ENCODE measurements at places on chromosomes 7 and 10.

GRCh38 chr10:15420858-15421257, 49.8 kb upstream of the FAM171A1 start:
- DNase-seq, result no peak

- DNase-seq, result no peak
These were observed 31.8 kb downstream of the GPRIN2 start for GRCh38 chr10:46524472-46525176.

DNA sequence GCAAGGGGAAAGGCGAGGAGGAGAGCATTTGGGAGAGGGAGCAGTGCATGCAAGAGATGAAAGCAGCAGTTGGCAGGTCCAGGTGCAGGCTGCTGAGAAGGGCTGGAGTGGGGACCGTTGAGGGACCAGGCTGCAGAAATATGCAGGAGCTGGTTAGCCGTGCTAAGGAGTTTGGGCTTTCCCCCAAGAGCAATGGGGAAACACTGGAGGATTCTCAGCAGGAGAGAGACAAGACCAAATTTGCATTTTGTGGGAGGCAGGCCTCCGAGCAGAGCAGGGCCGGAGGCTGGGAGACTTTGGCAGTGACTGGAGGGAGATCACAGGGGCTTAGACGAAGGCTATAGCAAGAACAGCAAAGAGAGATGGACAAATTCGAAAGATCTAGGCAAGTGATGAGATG, 11.8 kb downstream of the BTBD16 start:
- no peak for DNase-seq

- no peak for DNase-seq
These were observed 18.8 kb upstream of the VWA2 start for GRCh38 chr10:114220281-114220680.

GRCh38 chr7:15891151-15891881, 204.8 kb upstream of the MEOX2 start:
- no peak for DNase-seq

GRCh38 chr10:62021128-62021665, 119.7 kb downstream of the ARID5B start:
- no peak for DNase-seq

GRCh38 chr7:92742186-92742585, 94.2 kb downstream of the CDK6 start:
- DNase-seq, result no peak

DNA sequence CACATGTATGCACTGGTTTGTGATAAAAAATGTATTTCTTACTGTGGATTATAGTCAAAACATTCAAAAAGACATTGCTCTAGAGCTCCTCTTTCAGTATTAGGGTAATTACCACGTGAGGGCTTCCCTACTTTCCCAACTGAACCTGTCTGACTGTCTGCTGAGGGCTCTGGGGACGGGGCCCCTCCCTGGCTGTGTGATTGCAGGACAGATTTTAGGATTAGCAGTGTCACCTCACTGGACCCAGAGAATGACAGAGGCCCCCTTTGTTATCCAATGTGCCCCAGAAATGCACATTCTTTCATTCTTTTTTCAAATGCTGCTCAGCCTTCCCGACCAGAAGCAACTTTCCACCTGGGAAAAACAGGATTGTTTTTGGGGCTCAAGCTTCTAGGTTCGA, 43.6 kb upstream of the MXI1 start:
- DNase-seq, result no peak

- no peak for DNase-seq
These were observed 325.5 kb downstream of the GRID1 start for GRCh38 chr10:86041116-86041515.

GRCh38 chr7:18518555-18518954, 23.0 kb downstream of the HDAC9 start:
- DNase-seq, result no peak

GRCh38 chr10:634256-634655, 55.2 kb downstream of the DIP2C start:
- DNase-seq, result no peak

GRCh38 chr7:128398016-128398840, 11.6 kb downstream of the IMPDH1 start:
- DNase-seq, result no peak

GRCh38 chr10:93063144-93063976, 2.8 kb downstream of the CYP26C1 start:
- DNase-seq, result no peak

DNA sequence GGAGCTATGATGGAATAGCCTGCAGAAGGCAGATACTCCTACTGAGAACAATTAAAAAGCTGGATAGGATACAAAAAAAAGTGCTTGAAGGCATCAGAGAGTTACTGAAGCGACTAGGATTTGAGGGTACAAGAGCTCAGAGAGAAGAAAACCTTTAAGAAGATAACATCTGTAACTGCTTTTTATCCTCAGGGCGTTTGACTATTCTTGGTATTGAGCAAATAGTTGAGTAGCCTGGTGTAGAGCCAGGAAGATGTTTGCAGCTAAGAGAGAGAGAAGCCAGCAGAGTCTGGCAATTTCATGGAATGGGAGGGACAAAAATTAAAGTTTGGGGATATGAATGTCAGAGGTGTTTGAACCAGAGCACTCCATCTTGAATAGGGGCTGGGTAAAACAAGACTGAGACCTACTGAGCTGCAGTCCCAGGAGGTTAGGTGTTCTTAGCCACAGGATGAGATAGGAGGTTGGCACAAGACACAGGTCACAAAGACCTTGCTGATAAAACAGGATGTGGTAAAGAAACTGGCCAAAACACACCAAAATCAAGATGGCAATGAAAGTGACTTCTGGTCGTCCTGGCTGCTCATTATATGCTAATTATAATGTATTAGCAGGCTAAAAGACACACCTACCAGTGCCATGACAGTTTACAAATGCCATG, 428.8 kb downstream of the SH2D4B start:
- no peak for DNase-seq

DNA sequence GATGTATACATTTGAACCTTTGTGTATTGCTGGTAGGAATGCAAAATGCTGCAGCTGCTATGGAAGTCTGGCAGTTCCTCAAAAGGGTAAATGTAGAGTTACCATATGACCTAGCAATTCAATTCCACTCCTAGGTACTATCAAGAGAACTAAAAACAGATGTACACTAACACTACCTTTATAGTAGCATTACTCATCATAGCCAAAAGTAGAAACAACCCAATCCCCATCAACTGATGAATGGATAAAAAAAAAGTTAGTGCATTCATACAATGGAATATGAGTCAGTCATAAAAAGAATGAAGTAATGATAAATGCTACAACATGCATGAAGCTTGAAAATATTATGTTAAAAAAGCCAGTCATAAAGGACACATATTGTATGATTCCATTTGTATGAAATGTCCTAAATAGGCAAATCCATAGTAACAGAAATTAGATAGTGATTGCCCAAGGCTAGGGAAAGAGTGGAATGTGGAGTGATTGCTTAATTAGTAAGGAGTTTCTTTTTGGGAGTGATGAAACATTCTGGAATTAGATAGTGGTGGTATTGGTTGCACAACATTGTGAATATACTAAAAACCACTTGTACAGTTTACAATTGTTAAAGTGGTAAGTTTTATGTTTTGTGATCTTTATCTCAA, 96.4 kb upstream of the AOAH start:
- DNase-seq, result peak; percentile 69

- DNase-seq, result no peak
These were observed 955.5 kb upstream of the AUTS2 start for GRCh38 chr7:68642727-68643126.

DNA sequence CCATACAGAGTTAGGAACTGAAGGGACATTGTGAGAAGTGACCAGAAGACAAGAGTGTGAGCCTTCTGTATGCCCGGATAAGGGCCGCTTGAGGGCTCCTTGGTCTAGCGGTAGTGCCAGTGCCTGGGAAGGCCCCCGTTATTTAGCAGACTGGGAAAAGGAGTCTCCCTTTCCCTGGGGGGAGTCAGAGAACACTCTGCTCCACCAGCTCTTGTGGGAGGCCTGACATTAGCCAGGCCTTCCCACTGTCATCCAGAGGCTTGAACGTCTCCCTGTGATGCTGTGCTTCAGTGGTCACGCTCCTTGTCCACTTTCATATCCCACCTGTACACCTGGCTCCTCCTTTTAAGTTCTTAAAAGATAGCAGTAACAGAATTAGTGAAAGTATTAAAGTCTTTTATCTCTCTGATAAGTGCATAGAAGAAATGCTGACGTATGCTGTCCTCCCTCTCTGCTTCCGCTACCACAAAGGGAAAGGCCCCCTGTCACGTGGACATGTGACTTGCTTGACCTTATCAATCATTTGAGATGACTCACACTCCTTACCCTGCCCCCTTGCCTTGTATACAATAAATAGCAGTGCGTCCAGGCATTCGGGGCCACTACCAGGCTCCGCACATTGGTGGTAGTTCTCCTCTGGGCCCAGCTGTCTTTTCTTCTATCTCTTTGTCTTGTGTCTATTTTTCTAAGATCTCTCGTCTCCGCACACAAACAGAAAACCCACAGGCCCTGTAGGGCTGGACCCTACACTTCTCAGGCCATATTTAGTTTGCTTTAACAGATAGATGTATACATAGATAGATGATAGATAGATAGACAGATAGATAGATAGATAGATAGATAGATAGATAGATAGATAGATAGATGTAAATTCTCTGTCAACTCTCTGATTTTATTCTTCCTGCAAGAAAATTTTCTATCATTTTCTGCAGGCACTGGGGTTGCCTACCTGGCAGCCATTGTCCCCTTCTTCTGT, 131.5 kb upstream of the JCAD start:
- no peak for DNase-seq

DNA sequence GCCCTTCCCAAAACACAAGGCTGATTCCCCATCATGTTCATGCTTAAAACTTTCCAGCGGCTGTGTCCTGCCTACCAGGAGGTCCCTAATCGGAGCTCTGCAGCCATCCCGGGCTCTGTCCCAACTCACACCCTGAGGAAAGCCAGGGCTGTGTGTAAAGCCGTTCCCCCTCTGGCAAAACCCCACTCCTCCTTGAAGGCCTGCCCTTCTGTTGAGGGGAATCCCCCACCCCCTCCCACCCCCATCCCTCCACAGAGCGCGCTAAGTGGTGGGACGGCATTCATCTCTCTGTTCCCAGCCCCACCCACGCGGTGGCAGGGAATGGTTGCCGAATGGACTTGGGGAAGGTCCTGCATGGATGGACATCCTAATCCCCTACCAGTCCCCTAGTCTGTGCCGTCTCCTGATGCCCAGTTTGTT, 667 bp upstream of the TMEM120A start:
- DNase-seq, result no peak

DNA sequence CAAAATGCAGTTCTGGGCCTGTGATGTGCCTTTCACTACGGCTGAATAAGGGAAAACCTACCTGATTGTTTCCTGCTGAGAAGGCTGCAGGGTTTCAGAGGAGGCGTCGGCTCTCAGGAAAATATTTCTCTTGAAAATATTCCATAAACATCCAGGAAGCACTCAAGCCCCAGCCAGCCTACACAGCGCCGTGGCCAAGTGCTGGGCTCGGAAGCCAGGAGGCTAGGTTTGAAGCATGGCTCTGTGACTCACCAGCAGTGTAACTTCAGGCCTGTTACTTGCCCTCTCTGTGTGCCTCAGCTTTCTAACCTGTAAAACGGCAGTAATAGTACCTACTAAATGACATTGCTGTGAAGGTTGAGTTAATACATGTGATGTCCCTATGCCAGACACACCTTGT, 399.1 kb downstream of the GATA3 start:
- DNase-seq, result no peak

DNA sequence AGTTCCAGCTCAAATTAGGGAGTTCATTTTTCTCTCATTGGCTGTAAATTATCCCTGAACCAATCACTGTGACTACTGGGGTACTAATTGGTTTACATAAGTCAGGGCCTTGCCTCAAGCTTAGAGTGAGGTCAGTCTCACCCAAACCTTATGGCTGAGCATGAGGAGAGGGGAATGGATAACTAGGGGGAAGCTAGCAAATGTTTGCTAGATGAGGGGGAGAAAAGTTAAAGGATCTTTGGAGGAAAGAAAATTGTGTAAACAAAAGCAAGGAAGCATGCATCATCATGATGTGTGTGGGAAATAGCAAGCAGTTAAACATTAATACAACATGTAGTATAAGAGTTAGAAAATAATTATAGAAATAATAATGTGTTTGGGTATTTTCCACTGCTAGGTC, 121.9 kb downstream of the BBS9 start:
- DNase-seq, result no peak

DNA sequence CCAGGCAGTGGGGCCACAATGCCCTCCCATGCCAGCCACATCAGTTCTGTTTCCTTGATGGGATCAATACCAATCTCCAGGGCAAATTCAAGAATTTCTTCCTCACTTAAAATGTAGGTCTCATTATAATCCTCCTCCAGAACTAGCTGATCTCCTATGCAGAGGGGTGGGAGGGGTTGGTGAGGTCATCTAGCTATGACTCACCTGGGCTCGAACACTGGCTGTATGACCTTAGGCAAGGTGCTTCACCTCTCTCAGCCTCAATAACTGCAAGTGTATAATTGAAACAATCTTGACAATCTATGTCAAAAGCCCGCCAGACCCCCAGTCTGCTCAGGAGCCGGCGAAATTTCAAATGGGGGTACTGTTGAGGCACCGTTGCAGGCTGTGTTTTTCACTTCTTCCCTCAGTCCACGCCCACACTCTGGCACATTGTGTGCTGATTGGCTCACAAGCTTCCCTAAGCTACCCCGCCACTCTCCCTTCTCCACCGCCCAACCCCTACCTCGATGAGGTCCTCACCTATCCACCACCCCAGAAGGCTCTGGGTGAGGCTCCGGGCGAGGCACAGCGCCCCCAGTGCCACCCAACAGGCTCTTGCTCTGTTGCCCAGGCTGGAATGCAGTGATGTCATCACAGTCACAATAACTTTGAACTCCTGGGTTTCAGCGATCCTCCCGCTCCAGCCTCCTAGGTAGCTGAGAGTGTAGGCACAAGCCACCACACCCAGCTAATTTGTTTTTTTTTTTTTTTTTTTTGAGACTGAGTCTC, 70.5 kb downstream of the ZNF22 start:
- DNase-seq, result no peak

GRCh38 chr10:114526126-114526503, 121.8 kb upstream of the AFAP1L2 start:
- DNase-seq, result peak; percentile 11

DNA sequence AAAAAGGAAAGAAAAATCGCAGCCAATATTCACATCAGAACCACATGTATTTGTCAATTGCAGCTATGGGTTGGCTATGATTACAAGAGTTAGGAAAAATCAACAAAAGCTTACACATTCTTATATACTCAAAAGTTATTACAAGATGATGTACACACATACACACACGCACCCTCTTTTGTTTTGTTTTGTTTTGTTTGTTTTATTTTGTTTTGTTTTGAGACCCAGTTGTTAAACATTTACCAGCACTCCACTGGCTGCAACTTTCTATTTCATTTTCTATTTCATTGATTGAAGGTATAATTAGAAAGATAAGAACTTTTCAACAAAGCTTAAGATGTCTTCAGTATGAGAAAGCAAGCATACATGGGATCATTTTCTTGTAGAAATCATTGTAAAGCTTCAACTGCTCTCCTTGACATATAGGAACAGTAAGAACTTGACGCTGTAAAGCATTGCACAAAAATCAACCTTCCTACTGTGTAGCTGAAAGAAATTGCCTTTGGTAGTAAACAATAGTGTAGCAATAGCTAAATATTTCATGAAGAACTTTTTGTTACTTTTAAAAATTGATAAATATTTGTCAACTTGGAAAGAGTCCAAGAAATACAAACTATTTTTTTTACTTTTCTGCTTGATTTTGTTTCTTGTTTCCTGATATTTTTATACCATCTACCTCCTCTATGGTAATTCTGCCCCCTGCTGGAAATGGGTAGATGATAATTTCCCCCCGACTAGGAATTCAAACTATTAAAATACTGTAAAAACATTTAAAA, 205.9 kb downstream of the MBL2 start:
- peak; percentile 54 for DNase-seq

GRCh38 chr10:1378473-1378872, 322.3 kb downstream of the WDR37 start:
- DNase-seq, result no peak

Data from foreskin melanocyte (primary cell).